ENCODE measurements at places on chromosomes 2 and 18.

GRCh38 chr2:74532222-74532621 lies 2.5 kb downstream of the HTRA2 start:
- no peak for DNase-seq

GRCh38 chr2:107308835-107309234 lies 422.9 kb upstream of the ST6GAL2 start:
- no peak for DNase-seq

DNA sequence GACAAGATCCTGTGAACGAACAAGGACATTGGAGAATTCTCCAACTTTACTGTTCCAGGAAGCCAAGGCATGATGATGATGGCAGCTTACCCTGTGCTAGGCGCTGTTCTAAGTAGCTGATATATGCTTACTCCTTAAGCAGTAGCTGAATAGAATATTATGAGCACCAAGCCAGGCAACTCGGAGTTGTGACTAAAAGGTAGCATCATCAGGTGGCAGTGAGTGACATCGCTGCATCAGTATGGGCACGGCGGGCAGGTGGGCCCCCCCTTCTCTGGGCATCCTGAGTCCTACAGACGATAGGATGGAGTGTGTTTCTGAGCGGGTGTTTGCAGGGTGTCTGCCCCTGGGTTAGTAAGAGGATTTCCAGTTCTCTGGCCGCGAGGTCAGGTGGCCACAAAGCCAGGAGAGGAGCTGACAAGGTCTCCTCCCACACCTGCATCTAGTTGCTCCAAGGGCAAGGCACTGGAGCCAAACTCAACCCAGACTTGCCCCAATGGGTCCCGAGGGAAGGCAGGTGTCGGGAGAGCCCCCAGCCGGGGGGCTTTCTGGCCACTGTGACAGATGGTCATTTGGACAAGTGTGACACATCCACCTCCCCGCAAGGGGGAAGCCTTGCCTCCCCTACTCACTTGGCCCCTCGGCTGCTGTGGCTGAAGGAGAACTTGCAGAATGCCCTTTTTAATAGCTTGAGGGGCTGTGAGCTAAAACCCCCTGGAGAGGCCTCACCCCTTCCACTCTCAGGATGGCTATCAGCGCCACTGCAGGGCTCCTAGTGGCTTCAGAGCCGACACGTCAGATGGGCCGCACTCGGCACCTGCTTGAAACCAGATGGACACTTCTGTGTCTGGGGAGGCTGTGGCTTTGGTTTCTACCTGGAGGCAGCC lies 55.5 kb downstream of the CRACDL start:
- no peak for DNase-seq

- DNase-seq: no peak
These were observed 9.5 kb downstream of the KCNK3 start for GRCh38 chr2:26702025-26702424.

DNA sequence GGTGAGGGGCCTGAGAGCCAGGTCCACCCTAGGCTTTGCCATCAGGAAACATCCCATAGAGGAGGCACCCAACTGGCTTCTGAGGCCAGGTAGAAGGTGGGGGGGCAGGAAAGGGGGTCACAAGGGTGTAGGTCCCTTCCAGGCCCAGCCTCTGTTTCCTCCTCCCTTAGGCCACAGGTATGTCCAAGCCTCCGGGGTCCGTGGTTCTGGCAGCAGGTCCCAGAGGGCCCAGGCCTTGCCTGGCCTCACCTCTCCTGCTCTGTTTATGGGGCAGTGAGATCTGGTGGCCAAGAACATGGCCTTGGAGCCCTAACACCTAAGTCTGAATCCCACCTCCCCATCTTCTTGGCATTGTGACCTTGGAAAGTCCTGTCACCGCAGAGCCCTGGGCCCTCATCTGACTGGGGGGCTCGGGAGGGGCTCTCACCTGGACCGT lies 21.6 kb upstream of the GPR17 start:
- DNase-seq: no peak

- DNase-seq: no peak
These were observed 94.8 kb downstream of the GFPT1 start for GRCh38 chr2:69292256-69292655.

GRCh38 chr2:211437396-211437795 lies 881.0 kb downstream of the CPS1 start:
- DNase-seq: no peak

DNA sequence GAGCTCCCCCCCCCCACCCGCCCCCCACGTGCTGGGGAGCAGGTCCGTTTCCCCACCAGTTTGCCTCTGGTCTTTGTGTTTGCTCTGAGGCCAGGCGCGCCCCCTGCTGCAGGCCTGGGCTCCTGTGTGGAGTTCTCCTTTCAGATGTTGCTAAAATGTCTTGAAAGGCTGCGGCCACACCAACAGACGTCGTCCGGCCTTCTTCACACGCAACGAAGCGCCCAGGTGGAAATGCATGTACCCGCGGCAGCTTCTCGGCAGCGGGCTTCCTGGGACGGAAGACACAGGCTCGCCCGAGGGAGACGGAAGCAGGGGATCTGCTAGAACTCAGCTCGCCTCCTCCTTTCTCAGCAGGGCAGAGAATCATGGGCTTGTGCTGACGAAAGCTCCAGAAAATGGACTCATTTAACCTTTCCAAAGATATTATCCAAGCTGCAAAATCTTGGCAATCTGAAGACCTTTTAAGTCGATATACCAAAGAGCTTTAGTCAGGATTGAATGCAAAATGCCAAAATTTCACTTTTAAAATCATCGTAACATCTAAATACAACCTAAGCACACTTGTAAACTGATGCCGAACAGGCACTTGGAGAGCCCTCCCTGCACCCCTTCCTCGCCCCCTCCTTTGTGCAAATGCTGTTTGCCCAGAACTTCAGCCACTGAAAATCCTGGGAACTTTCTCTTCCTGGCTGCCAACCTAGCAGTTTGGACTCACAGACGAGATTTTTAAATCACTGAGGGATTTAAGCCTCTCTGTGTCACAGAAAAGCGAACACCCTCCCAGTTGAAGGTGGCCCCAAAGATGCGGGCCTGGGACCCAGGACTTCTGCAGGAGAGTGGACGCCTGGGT lies 125.5 kb upstream of the ZNF516 start:
- DNase-seq: peak; percentile 20

GRCh38 chr18:58993260-58993659 lies 128.6 kb downstream of the ZNF532 start:
- DNase-seq: no peak

DNA sequence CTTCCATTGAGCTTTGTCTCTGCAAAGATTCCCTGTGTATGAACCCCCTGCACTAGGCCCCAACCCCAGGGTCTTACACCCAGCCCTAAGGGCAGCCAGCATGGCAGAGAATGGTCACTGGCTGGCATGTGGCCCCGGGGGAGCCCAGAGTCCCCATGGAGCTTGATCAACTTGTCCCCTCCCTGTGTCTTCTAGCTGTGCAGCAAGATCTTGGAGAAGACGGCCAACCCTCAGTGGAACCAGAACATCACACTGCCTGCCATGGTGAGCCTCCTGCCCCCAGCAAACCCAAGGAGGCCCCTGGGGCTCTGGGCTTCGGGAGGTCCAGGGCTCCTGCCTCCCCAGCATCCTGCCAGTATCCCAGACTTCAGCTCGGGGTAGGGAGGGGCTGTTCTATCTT lies 81.5 kb downstream of the DYSF start:
- DNase-seq: no peak

DNA sequence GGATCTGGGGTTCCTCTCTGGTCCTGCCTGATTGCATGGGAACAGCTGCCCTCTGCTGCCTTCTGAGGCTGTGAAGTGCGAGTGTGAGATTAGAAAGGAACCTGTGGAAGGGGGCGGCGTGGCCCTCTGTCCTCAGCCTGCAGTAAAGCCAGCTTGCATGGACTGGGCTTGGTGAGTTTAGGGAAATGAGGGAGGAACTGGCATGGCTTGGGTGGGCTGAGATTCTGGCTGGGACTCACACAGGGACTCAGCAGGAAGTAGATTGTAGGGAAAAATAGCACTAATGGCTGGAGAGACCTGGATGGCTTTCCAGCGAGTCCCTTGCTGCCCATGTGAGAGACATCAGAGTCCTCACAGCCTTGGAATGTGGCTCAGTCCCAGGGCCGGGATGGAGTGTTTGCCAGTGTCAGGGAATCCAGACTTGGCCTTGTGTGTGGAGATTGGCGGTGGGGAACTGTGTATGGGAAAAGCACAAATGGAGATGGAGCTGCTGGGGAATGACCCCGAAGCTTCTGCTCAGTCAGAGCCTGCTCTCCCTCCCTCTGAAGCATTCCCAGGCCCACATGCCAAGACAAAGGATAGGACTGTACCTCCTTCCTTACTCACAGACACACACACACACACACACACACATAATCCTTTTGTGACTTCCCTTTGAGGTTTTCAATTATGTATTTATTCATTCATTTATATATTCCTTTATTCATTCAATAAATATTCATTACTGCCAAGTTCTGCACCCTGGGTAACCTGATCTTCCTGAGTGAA lies 115.4 kb downstream of the ACAA2 start:
- no peak for DNase-seq
